ENCODE measurements at places on chromosomes 7 and 10. TPM values are rescaled to one million over a fixed set of nuclear protein-coding genes. Genes with fewer than 3 reads are reported as not detected.

EPDR1 gene
- 12.3 TPM for total RNA-seq

DNA sequence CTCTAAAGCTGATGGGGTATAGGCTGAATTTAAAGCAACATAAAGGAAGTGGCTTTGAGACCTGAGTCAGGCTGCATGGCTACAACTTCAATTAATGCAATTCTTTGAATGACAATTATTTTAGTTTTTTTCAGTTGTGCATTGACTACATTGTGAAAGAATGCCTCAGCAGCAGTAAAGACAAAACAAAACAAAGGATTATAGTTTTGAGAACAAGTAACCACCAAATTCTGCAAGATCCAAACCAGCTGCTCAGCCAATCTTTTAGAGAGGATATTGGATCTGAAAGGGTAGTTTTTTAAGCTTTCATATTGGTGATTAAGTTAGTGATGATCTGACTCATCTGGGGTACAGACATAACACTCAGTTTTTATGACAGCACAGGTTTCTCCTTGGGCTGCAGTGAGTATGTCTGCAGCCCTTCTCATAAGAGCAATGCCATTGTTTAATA is 40.6 kb upstream of the ABCA13 start:
- DNase-seq: no peak

DNA sequence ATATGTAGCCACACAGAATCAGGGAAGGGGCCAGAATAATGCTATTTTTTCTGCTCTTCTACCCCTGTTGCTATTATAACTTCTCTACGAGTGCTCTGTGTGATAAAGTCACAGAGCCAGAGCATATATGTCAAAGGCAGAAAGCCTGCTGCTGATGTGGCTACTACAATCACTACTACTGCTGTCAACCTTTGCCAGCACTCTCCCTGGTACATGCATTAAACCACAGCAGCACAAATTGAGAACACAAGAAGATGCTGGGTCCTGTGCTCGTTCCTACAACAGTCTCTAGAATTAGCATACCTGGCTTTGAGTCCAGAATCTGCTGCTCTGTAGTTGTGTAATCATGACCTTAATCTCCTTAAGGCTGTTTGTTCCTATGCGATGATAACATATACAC is 108.6 kb downstream of the SEMA3A start:
- no peak for DNase-seq

- DNase-seq: no peak
These were observed 62.9 kb downstream of the SCRN1 start for GRCh38 chr7:29926741-29927140.

- peak; percentile 25 for DNase-seq
These were observed 171.6 kb upstream of the MKI67 start for GRCh38 chr10:128297709-128298378.

SEMA3C gene
- total RNA-seq: 570 TPM

DNA sequence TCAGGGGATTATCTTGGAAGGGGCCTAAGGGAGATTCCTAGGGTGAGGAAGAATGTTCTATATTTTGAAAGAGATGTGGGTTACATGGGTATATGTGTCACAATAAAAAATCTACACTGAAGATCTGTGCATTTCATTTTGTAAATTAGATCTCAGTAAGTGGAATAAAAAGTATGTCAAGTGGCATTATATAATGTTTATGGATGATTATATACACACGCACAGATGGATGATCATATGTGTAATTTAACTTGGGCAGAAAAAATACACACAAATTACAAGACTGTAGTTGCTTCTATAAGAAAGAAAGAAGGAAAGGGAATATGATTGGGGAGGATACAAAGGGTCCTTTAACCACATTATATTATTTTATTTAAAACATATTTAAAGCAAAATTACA is 18.5 kb downstream of the ASZ1 start:
- DNase-seq: no peak
